Activated CD8-positive, alpha-beta memory T cell treated with anti-CD3 and anti-CD28 coated beads for 48 hours (primary cell): ENCODE measurements at places on chromosomes 1 and 21.

GRCh38 chr1:241215203-241215602 lies 141.8 kb downstream of the RGS7 start:
- no peak for DNase-seq

- DNase-seq: no peak
Observed at GRCh38 chr1:56506951-56507491, 72.3 kb downstream of the PLPP3 start.

- DNase-seq: no peak
Observed at GRCh38 chr1:228650141-228650540, 85.1 kb upstream of the RHOU start.

- no peak for DNase-seq
Observed at GRCh38 chr1:38418195-38419030, 371.8 kb upstream of the POU3F1 start.

- DNase-seq: no peak
Observed at GRCh38 chr1:233951804-233952203, 47.3 kb downstream of the SLC35F3 start.

DNA sequence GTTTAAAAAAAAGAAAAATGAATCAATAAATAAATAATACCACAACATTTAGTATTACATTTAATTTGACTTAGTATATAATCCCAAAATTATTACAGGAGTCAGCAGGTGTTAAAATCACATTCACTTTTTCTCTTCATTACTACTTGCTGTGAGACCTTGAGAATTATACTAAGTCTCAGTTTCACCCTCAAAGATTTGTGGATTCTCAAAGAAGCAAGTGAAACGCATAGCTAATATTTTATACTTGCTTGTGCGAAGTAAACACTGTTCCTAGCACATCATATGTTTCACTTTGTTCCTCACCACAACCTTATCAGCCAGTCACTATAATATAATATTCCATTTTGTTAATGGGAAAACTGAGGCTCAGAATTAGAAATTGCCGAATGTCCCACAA lies 4.0 kb downstream of the CLCA1 start:
- DNase-seq: no peak

DNA sequence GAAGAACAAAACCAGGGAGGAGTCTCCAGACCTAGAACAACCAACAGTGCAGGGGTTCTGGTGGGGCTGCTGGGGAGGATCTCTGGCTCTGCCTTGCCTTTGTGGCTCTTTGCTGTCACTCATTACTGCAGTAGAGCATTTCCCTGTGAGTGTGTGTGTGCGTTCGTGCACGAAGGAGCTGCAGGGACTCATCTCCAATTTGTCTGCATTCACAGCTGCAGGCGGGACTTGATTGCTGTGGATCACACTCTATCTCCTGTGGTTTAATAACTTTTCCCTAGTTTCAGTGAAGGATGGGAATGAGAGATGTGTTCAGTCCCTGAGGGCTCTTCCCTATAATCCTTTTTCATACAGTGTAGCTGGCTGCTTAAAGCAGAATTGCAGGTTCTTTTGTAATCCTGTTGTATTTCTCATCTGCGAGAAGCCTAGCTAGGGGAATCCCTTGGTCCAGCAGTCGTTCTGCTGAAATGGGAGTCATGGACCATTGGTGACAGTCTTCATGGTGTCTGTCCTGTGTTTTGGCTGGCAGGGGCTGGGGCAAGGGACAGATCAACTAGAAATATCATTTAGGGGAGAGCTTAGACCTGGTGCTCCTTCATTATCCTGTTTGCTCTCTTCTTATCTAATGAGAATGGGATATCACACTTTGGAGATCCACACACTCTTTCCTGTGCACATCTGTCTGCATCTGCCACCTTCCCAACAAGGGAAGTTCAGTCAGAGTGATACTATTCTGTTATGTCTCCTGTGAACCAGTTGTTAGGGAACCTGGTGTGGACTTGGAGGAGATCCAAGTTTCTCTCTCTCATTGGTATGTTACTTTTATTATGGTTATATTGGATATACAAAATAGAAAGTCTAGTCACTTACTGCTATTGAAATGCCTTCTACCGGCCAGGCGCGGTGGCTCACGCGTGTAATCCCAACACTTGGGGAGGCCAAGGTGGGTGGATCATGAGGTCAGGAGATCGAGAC lies 3.0 kb downstream of the PCP4L1 start:
- no peak for DNase-seq

GRCh38 chr21:37871121-37871862 lies 45.0 kb downstream of the KCNJ6 start:
- no peak for DNase-seq

DNA sequence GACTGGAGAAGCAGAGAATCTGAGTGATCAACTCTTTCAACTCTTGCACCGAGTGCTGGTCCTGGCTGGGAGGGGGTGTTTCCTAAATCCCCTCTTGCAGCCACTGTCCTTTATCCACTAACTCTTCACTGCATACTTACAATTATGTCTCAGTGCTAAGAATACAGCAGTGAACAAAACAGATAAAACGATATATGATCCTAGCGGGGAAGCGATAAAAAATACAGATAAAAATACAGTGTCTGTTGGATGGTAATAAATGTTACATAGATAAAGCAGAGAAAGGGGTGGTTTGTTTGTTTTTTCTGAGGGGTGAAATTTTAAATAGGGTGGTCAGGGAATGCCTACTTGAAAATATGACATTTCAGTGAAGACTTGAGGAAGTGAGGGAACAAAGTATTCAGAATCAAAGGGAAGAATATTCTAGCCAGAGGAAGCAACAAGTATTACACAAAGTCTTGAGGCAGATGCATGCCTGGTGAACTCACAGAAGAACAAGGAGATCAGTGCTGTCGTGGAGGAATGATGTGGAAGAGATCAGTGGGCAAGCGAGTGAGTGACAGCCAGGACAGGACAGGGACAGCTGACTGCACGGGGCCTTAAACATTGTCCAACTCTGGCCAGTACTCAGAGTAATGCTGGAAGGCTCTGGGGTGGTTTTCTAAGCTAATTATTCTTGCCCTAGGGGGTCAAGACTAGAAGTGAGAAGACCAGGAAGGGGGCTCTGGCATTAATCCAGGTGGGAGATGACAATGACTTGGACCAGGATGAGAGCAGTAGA lies 110.0 kb downstream of the APP start:
- DNase-seq: no peak

GRCh38 chr1:227849251-227849650 lies 33.8 kb downstream of the PRSS38 start:
- DNase-seq: no peak

DNA sequence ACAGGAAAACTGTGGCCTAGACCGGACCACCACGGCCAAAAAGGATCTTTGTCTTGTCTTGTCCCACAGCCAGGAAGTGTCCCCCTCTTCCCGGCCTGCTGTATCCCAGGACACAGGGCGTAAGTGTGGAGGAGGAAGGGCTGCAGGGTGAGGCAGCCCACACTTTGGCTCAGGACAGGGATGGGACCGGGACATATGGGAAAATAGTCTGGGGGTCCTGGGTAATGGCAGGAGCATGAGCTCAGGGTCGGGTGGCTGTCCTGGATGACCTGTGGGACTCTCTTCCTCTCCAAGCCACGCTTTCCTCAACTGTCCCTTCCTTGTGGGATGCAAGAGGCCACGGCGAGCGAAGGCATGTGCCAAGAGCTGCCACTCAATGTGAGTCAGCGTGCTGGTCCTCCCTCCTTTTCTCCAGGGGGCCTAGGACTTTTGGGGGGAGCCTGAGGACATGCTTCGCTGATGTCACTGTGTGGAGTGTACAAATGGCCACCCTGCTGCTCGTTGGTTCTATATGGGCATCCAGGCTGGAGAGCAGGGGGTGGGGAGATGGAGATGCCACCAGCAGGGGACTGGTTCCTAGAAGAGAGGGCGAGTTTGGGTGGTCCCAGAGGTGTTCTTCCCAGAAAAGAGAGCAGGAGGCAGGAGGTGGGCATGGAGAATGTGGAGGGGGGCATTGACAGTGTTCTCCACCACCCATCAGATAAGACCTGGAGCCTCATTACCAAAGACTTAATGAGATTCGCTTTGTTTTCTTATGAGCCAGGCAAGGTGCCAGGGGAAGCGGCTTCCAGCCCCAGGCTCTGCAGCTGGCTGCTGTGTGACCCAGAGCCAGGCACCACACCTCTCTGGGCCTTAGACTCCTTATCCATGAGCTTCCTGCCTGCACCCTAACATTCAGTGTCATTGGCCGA lies 11.5 kb upstream of the PADI1 start:
- no peak for DNase-seq

DNA sequence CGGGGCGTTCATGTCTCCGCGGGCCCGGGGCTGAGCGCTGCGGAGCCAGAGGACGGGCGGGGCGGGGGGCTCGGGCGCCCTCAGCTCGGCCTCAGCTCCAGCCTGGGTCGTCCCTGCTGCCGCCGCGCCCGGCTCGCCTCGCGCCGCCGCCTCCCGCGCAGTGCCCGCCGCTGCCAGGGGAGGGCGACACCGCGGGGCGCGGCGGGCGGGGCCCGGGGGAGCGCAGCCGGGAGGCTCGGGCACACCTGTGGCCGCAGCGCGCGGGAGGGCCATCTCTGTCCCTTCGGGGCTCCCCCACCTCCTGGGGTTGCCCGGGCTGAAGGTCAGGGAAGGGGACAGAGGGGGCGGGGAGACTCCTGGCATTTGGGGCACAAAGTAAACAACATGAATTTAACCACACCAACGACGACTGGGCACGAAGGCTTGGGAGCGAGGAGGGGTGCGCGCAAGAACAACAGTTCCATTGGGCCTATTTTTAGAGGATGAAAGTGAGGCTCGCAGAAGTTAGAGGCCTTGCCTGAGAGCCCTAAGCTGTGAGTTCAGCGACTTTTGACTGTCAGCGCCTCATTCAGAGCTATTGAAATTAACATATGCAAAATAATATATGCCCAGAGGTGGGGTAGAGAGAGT lies at the start of gene FAM131C:
TSS of gene FAM131C (minus strand) at position 162 of the 630 bp plus-strand sequence. CDS start 209 bp downstream, outside the sequence.
- no peak for DNase-seq

- DNase-seq: no peak
Observed at GRCh38 chr1:72780212-72780611, 497.9 kb upstream of the NEGR1 start.
